ENCODE measurements at places on chromosomes 12 and 14.

GRCh38 chr12:120905856-120906384, 1.8 kb upstream of the SPPL3 start:
- H3K4me3 ChIP-seq: no peak overlapping the region
- DNase-seq: no peak
- peaks cover 10% of the 10 kb centered on the region for H3K36me3 ChIP-seq
- no peak overlapping the region for H3K27ac ChIP-seq
- no peaks in the 10 kb centered on the region for H3K27me3 ChIP-seq

DNA sequence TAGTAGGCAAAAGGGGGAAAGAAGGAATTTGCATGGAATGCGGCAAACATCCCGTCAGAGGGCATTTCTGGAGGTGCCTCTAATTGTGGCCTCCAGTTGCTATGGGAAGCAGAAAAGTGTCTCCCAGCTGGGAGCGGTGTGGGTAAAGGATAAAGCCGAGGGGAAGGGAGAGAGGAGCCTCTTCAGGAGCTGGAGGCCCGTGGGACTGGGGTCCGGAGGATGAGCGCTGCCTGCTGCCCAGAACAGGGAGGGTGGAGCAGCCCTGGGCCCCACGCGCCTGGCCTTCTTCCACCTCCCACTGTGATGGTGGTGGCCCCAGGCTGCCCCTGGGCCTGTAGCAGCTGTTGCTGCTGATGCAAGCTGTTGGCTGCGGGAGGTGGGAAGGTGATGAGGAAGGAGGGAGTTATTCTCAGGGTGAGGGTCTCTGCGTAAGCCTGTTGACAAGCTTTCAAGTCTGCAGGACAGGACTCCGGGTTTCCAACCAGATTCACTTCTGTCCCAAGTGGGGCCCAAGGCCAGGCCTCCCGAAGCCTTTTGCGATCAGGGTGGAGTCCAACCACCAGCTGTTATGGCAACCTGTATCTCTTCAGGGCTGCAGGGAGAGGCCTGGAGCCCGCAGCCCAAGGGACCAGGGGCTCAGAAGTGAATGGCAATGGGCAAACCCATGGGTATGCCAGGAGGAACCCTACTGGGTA, 19.1 kb upstream of the PGF start:
- H3K27ac ChIP-seq: no peak overlapping the region
- H3K36me3 ChIP-seq: no peaks in the 10 kb centered on the region
- no peak overlapping the region for H3K4me3 ChIP-seq
- H3K27me3 ChIP-seq: no peaks in the 10 kb centered on the region

DNA sequence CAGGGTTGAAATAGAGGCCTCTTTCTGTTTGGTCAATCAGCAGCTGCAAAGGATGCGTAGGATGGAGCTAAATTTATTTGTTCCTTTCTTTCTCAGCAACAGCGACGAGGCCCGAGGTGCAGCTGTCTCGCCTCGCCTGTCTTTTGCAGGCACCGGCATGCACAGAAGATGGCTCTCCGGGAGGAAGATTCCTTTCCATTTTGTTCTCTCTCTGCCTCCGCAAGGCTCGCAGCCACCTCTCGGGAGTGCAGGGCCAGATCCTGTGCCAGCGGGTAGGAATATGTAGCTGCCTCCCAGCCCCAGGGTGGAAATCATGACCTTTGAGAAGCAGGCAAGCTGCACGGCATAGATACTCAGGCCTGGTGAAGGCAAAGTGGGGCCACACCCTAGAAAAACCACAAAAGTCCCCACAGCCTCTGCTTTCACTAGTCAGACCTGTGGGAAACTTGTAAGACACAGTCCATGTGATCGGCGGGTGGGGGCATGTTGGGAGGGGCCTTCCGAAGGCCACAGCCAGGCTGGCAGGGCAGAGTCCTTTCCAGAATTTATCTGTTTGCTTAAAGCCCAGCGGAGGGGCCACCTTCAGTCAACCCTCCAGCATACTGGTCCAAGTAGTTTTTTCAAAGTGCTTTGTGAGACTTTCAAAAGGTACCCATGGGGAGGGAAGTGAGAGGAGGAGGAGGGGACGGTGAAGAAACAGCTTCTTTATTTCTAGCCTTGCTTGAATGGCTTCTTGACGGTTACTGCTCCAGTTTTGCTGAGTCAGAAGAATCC, at the start of gene MAP1LC3B2:
Gene MAP1LC3B2, plus strand, starts transcription at position 220 of the 774 bp plus-strand sequence. CDS start 16,562 bp downstream, outside the sequence.
- H3K27me3 ChIP-seq: no peaks in the 10 kb centered on the region
- peak; percentile 91 for DNase-seq
- peak within 1 kb of the TSS; percentile 87 for H3K4me3 ChIP-seq
- H3K36me3 ChIP-seq: peaks cover 7% of the 10 kb centered on the region
- H3K4me1 ChIP-seq: peaks cover 57% of the 10 kb centered on the region

DNA sequence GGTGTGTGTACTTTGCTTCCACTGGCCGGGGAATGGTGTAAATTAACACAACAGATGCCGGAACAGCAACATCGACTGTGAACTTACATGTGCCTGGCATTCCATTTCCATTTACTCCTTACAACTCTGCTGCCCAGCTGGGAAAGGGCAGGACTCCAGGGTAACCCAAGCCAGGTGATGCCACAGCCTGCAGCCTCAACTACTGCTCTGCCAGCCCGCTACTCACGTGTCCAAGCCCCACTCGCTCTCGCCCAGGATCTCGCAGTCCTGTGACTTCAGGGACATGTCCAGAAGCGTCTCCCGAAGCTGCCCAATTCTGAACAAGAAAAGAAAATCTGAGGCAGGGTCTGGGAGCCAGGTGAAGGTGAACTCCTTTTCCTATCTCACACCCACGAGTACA, 10.7 kb downstream of the ABCD4 start:
- no peaks in the 10 kb centered on the region for H3K27me3 ChIP-seq
- no peaks in the 10 kb centered on the region for H3K4me1 ChIP-seq
- DNase-seq: no peak
- H3K27ac ChIP-seq: peak overlapping the region; percentile 15

- peak within 1 kb of the TSS; percentile 100 for H3K27ac ChIP-seq
- DNase-seq: peak; percentile 76
- H3K36me3 ChIP-seq: peaks cover 19% of the 10 kb centered on the region
- peaks cover 53% of the 10 kb centered on the region for H3K4me1 ChIP-seq
- peak within 1 kb of the TSS; percentile 92 for H3K4me3 ChIP-seq
These were observed at the start of gene SMARCC2 for GRCh38 chr12:56189099-56189917. SMARCC2 (minus strand) TSS chr12:56189483; CDS start chr12:56189461, 22 bp downstream.

DNA sequence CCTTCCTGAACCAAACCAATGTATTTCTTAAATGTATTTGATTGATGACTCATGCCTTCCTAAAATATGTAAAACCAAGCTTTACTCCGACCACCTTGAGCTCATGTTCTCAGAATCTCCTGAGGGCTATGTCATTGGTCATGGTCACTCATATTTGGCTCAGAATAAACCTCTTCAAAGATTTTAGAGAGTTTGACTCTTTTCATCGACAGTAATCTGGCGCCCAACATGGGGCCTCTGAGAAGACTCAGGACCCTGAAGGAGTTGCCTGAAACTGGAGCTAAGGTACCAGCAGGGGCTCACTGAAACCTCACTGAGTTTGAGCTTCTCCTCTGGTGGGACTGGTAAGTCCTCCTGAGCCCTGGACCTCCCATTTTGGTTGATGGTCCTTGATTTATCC, 17.2 kb upstream of the PSMC1 start:
- H3K4me1 ChIP-seq: peaks cover 2% of the 10 kb centered on the region
- H3K27ac ChIP-seq: no peak overlapping the region
- H3K4me3 ChIP-seq: no peak overlapping the region
- H3K27me3 ChIP-seq: peaks cover 33% of the 10 kb centered on the region
- no peak for DNase-seq

- H3K27ac ChIP-seq: no peak overlapping the region
- H3K4me1 ChIP-seq: no peaks in the 10 kb centered on the region
- H3K27me3 ChIP-seq: peaks cover 60% of the 10 kb centered on the region
These were observed 40.0 kb downstream of the TSPAN9 start for GRCh38 chr12:3117144-3117581.

DNA sequence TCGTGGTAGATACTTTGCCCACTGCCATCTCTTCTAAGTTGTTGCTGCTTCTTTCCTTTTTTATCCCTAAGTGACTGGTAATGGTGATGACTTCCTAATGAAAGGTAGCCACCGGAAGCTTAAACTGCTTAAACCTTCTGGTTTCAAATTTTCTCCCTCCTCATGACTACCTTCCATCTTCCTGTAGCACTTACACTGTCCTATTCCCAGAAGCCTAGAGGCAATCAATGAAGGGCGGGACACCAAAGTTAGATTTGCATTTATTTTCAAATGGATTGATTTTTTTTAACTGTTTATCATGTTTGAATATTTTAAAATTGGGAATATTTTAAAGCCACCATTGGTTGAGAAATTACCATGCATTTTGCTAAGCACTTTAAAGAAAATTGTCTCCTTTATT, 64.7 kb downstream of the MSRB3 start:
- H3K27ac ChIP-seq: no peak overlapping the region
- no peak for DNase-seq
- H3K4me3 ChIP-seq: no peak overlapping the region
- H3K36me3 ChIP-seq: no peaks in the 10 kb centered on the region
- H3K4me1 ChIP-seq: no peaks in the 10 kb centered on the region
- H3K27me3 ChIP-seq: no peaks in the 10 kb centered on the region

- H3K36me3 ChIP-seq: peaks cover under 1% of the 10 kb centered on the region
- peaks cover 11% of the 10 kb centered on the region for H3K27me3 ChIP-seq
- peaks cover 36% of the 10 kb centered on the region for H3K4me1 ChIP-seq
These were observed 3.1 kb downstream of the CACNA2D4 start for GRCh38 chr12:1915082-1915968.

- H3K4me3 ChIP-seq: no peak overlapping the region
- no peak for DNase-seq
- H3K4me1 ChIP-seq: no peaks in the 10 kb centered on the region
- H3K27me3 ChIP-seq: no peaks in the 10 kb centered on the region
- H3K27ac ChIP-seq: no peak overlapping the region
- no peaks in the 10 kb centered on the region for H3K36me3 ChIP-seq
These were observed 420.5 kb downstream of the TMEM132D start for GRCh38 chr12:129483111-129483893.

DNA sequence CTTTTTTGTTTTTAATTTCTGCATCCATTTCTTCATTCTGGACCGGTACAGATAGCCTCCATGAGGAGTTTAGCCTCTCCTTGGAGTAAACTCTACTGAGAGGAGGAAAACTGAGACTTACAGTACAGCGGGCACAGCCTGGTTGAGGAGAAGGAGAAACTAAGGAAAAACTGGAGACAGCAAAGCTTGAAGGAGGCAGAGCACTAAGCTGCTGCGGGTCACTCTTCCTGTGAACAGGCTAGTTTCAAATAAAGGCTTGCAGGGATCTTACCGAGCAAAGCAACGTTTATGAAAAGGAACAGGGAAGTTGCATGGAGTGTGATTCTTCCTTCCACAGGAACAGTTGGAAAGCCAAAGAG, 348 bp upstream of the SSTR1 start:
- H3K27ac ChIP-seq: no peak overlapping the region
- peaks cover 1% of the 10 kb centered on the region for H3K36me3 ChIP-seq
- H3K27me3 ChIP-seq: peaks cover 48% of the 10 kb centered on the region
- no peak for DNase-seq
- peaks cover 13% of the 10 kb centered on the region for H3K4me1 ChIP-seq

DNA sequence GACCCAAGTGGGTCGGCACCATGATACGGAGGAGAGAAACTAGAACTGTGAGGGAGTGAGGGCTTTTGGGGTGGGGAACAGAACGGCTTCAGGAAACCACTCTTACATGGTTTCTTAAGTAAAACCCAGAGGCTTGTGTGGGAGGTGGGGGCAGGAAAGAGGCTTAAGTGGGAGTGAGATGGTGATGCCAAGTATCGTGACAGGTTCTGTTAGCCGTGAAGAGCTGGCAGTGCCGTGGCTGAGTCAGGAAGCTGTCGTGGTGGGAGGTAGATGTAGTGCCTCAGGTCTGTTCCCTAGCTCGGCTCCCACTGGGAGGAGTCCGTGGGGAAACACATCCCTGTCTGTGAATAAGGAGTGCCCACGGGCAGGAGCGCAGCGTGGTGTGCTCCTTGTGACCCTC, 185.8 kb upstream of the FKBP4 start:
- no peak overlapping the region for H3K4me3 ChIP-seq
- H3K27me3 ChIP-seq: peaks cover 26% of the 10 kb centered on the region
- H3K4me1 ChIP-seq: no peaks in the 10 kb centered on the region
- H3K36me3 ChIP-seq: no peaks in the 10 kb centered on the region
- no peak overlapping the region for H3K27ac ChIP-seq
- no peak for DNase-seq

DNA sequence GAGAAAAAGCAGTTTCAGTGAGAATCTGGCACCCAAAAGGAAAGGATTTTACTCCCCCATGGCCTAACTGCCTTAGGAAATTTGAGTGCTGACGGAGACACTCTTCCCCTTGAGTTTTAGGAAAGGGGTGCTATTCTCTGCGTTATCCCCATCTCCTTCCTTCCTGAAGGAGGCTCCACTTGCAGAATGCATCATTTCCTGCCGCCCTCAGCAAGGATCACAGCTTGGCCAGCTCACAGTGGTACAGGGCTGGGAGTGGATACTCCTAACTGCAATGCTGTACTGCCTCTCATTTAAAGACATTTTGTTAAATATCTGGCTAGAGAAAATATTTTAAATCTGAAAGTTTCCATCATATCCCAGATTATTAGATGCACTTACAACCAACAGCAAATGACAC, 33.0 kb downstream of the RDH12 start:
- peaks cover 6% of the 10 kb centered on the region for H3K27me3 ChIP-seq
- peaks cover 7% of the 10 kb centered on the region for H3K36me3 ChIP-seq
- H3K27ac ChIP-seq: no peak overlapping the region
- DNase-seq: no peak
- H3K4me1 ChIP-seq: no peaks in the 10 kb centered on the region
- H3K4me3 ChIP-seq: no peak overlapping the region

- H3K27me3 ChIP-seq: no peaks in the 10 kb centered on the region
- H3K27ac ChIP-seq: no peak overlapping the region
- H3K4me1 ChIP-seq: no peaks in the 10 kb centered on the region
- H3K4me3 ChIP-seq: no peak overlapping the region
- no peak for DNase-seq
These were observed 141.9 kb upstream of the PRKD1 start for GRCh38 chr14:30069536-30069935.

DNA sequence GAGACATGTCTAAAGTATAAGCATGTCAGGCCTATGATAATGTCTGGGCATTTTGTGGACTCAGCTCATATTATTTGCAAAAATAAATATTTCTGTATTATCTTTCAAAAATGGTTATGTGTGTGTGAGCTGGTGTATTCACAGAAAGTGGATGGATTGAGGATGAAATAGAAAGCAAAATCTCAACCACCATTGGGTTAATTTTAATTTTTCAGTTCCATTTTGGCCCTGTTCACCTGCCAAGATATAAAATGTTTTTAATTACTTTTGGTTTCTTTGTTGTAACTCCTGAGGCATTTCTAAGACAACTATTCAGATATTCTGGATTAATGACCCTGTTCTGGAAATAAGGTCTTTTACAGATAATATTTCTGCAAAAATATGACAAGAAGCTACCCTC, 232.7 kb upstream of the PPFIA2 start:
- no peaks in the 10 kb centered on the region for H3K27me3 ChIP-seq
- no peak overlapping the region for H3K4me3 ChIP-seq
- no peak for DNase-seq
- no peaks in the 10 kb centered on the region for H3K4me1 ChIP-seq
- no peaks in the 10 kb centered on the region for H3K36me3 ChIP-seq

- H3K36me3 ChIP-seq: peaks cover 8% of the 10 kb centered on the region
- no peak overlapping the region for H3K27ac ChIP-seq
- DNase-seq: no peak
- H3K27me3 ChIP-seq: no peaks in the 10 kb centered on the region
These were observed 57.9 kb upstream of the SLC38A2 start for GRCh38 chr12:46430340-46430948.
